ENCODE measurements at places on chromosomes 7 and 10.

DNA sequence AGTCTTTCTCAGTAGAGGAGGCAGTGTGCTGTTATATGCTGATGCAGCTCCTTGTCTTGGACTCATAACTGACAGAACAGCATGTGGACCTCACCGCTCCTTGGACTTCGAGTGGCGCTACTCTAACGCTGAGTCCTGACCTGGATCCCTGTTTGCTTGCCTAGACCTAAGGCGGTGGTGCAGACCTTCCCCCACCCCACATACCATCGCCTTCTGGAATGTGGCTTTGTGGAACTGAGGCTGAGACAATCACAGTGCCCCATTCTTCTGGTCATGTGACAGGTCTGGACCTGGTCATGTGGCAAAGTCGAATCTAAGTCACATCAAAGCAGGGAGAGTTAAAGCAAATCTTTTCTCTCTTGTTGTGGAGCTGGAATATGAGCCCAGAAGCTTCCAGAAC lies 190.7 kb upstream of the MKI67 start:
- no peak for DNase-seq

DNA sequence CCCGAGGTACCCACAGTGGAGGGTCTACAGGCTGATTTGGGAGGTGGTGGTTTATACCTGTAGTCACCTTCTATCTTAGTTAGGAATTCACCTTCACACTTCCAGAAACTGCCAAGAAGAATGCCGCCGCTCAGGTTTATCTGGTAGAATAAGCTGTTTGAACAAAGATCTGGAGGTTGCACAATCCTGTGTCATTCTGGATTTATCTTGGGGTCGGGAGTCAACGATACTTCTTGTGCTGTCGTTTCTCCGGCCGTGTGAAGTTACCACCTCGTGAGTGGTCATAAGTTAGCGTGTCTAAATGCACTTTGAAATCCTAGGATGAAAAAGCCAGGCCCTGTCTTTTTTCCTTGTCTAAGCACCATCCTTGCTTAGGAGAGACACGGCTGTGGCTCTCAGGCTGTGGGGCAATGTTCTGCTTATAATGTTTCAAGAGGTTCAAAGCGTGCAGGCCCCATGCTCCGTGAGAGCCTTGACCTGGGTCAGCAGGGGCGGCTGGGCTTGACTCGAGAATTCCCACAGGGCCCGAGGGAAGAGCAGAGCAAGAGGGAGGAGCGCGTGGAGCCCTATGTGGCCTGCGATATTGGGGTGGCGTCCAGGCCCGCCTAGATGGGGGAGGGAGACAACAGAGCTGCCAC lies 35.5 kb downstream of the GRIFIN start:
- no peak for DNase-seq

DNA sequence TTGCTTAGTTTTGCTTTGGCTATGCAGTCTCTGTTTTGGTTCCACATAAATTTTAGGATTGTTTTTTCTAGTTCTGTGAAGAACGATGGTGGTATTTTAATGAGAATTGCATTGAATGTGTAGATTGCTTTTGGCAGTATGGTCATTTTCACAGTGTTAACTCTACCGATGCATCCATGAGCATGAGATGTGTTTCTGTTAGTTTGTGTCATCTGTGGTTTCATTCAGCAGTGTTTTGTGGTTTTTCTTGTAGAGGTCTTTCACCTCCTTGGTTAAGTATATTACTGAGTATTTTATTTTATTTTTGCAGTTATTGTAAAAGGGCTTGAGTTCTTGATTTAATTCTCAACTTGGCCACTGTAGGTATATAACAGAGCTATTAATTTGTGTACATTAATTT lies 78.2 kb upstream of the ZNF92 start:
- no peak for DNase-seq

DNA sequence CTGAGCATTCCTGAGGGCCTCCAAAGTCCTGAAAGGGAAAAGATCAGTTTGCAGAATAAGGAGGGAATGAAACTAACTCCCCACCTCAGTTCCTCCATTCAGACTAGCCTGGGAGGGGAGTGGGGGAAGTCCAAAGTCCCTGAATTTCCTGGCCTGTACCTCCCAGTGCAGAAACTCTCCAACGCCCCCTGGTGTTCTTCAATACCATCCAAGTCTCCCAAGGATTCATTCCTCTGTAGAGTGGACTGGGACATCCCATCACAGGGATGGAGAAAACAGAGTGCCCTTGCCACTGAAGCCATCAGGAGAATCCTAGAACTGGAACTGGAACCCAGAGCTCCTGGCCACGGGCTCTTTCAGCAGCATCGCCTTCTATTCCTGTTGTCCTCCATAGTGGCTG lies 1.6 kb upstream of the COL13A1 start:
- DNase-seq: no peak

DNA sequence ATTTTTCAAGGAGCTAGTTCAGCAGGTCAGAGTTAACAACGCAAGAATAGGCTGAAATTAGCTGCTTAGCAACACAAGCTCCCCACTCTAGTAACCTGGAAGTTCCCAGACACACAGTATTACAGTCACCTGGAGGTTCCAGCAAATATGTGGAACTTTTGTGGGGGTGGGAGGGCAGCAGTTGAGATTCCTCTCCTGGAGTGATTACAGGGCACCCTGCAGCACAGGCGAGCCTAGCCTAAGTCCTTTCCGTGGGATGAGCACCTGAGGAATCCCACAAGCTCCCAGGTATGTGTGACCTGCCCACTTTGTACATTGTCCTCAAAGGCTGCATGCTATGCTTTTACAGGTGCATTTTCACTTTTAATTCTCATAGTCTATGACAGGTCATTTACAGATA lies 13.6 kb downstream of the TPK1 start:
- no peak for DNase-seq

DNA sequence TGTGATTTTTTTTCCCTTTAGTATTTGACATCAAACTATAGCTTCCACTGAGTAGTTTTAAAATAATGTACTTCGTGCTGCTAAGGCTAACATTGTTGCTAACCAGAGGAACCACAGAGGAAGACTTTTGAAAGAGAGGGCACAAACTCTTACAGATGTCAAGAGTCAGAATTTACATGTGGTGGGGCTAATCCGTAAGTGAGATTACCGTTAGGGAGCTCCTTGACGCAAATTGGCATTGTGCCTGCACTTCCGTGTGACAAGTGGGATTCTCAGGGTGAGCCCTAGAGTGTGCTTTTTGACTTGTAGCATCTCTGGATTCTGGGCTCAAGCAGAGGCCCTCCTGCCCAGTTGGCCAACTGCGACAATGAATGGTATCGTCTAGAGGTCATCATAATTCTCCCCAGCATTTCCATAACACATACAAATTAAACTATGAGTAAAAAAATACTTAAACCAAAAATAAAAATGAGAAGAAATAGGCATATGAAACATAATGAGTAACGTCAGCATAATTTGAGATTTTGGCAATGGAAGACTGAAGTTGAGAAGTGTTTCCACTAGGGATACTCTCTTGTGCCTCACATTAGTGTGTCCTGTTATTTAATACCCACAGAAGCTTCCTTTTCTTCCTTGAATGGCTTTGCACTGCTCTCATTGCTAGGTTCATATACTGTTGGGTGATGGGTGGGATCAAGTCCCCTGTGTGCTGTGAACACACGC lies 164.0 kb downstream of the SDK1 start:
- DNase-seq: no peak

GRCh38 chr7:79386688-79387422 lies 66.6 kb downstream of the MAGI2 start:
- DNase-seq: no peak

- DNase-seq: no peak
Observed at GRCh38 chr10:78566284-78567111, 502.3 kb upstream of the ZMIZ1 start.

GRCh38 chr10:126063353-126063791 lies 167.0 kb downstream of the FANK1 start:
- DNase-seq: no peak

- no peak for DNase-seq
Observed at GRCh38 chr7:107994421-107995030, 8.4 kb downstream of the LAMB1 start.

DNA sequence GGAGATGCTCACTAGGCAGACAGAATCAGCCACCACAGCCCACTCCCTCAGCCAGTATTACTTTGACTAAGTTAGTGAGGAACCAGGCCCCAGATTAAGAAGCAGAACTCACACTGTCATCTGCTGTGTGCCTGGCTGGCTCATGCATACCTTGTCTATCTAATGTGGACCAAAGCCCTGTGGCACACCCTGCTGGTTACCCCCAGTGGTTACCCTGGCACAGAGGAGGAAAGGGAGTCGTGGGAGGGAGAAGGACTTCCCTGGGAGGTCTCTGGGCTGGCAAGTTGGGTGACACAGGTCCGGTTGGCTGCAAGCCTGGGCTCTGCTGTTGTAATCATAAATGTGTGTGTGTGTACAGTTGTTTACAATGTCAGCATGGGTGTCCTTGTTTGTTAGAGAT lies 7.5 kb upstream of the SH2D4B start:
- no peak for DNase-seq

DNA sequence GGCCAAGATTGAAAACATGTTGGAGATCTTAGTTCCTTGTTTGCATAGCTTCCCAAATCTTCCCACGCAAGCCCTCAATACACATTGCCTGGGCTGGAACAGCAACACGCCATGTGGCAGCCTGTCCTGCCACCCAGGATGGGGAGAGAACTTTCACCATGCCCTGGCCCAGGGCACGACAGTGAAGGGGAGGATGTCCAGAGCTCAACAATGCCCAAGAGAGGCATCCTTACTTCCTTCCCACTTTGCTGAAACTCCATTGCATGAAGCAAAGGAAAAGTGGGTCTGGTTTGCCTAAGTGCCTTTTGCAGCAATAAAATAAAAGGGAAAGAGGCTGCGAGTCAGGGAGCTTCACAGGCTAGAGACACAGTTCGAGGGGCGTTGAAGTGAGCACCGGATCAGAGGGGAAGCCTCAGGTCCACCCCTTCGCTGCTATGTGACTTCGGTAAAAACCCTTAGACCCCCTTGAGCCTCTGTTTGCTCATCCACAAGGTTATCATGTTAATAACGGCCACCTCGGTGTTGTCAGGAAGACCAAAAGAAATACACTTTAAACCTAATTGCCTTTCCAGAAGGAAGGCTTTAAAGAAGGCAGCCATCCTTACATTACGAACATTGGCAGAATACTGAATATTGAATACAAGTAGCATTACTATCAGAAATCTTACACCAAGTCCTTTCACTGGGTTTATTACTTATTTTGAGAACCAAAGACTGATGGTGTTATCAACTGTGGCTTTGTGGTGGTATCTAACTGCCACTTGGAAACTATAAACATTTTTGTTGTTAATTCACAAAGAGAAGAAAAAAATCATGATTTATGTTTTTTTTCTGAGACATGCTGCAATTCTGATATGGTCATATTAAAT lies 133.3 kb downstream of the ICA1 start:
- DNase-seq: no peak

DNA sequence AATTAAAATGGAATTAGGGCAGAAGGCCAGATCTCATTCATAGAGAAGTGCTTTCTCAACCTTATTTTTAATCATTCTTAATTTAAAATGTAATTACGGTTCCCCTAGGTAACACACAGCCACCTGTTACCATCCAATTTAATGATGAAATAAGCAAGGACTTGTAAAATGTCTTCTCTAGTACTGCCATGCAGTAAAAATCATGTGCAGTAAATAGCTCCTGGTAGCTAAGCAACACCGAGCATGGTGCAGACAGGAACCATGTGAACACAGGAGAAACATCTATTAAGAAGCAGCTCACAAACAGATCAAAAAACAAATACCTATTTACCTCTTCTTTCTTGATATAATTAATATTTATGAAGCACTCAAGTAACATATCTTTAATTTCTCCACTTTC lies 15.1 kb downstream of the NCAPG2 start:
- no peak for DNase-seq

DNA sequence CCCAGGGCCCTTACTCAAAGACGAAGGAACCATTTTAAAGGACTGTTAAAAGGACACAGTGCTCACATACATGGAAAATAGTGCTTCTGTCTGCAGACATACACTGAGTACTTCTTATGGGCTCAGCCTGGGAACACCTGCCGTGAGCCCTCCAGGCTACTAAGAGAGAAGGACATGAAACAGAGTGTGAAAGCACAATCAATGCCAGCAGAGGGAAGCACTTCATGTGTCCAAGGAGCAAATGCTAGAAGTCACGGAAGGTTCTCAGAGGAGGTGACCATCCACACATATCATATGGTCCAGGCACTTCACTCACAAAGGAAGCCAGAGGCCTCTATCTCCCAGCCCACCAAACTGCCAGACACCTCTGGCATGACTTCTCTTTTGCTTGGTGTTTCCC lies 15.5 kb downstream of the ELMO1 start:
- no peak for DNase-seq

DNA sequence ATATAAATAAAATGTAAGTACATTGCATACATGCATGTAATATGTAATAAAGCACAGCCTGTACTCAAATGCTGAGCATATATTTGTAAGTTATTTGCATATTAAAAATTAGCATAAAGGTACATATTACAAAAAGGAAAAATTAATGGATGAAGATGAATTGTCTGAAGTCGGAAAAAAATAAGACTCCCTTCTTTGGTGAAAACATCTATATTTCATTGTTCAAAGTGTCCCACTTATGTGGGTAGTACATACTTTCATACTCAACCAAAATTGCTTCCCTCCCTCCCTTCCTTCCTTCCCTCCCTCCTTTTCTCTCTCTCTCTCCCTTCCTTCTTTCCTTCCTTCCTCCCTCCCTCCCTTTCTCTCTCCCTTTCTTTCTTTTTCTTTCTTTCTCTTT lies 498.1 kb downstream of the MAGI2 start:
- no peak for DNase-seq

DNA sequence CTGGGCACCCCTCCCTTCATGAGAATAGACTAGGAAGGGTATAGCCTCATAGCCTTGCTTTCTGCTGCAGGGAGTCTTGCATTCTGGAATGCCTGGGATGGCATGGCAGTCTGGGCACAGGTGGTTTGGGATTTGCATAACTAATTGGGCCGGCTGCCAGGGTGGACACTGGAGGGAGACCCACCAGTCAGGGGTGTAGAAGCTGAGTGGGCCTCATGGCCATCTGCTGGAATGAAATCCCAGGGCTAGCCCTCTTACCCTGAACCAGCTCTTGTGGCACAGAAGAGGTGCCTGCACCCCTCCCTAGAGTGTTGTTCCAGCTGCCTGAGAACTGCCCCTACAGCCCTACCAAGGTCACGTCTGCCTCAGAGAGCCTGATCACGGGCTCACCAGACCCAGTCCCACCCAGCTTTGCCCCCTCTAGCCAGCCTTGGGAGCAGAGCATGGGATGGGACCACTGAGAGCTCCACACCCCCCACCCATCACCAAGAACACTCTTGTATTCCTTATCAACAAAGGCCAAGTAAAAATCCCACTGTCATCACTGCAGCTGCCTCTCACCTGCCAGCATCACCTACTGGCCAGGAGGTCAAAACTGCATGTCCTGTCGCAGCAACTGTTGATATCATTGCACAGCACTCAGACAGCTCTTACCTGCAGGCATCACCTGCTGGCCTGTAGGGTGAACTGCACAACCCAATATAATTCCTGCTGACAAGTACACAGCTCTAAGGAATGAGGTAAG lies 148.9 kb downstream of the ZEB1 start:
- no peak for DNase-seq

GRCh38 chr10:61438141-61438988 lies 14.8 kb downstream of the TMEM26 start:
- no peak for DNase-seq

GRCh38 chr7:135522509-135522908 lies 12.6 kb upstream of the CNOT4 start:
- DNase-seq: no peak

- no peak for DNase-seq
Observed at GRCh38 chr10:119412244-119413092, 130.1 kb downstream of the RGS10 start.
